ENCODE measurements at places on chromosomes 2 and 18.
A peak's percentile ranks its signal among the peaks of the same experiment; 100 is the strongest.

DNA sequence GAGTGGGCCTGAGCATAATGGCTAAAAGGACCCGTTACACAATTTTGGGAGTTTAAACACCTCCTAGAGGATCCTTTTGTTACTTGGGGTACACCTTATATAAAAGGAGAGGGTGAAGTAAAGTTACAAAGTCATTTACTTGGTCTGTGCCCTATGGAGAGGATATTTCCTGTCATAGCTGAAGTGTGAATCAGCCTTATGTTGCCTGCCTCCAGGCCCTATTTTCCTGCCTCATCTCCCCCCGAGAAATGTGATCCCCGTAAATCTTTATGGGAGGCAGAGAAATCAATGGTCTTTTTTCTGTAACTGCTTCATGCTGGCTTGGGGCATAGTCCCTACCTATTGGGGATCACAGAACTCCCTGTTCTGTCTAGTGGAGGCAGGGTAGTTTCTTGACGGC lies 906.6 kb downstream of the DSC3 start:
- no peak overlapping the region for H3K4me3 ChIP-seq
- H3K36me3 ChIP-seq, result no peaks in the 10 kb centered on the region
- no peaks in the 10 kb centered on the region for H3K27me3 ChIP-seq

GRCh38 chr2:100066246-100066645 lies 76.1 kb downstream of the AFF3 start:
- no peak for DNase-seq
- no peaks in the 10 kb centered on the region for H3K27me3 ChIP-seq
- peaks cover 20% of the 10 kb centered on the region for H3K4me1 ChIP-seq
- no peak overlapping the region for H3K4me3 ChIP-seq
- H3K36me3 ChIP-seq, result no peaks in the 10 kb centered on the region
- no peak overlapping the region for H3K27ac ChIP-seq

GRCh38 chr2:230498506-230499107 lies 82.6 kb downstream of the SP100 start:
- no peak for DNase-seq
- H3K27me3 ChIP-seq, result no peaks in the 10 kb centered on the region
- no peak overlapping the region for H3K4me3 ChIP-seq
- no peak overlapping the region for H3K27ac ChIP-seq
- H3K4me1 ChIP-seq, result no peaks in the 10 kb centered on the region

DNA sequence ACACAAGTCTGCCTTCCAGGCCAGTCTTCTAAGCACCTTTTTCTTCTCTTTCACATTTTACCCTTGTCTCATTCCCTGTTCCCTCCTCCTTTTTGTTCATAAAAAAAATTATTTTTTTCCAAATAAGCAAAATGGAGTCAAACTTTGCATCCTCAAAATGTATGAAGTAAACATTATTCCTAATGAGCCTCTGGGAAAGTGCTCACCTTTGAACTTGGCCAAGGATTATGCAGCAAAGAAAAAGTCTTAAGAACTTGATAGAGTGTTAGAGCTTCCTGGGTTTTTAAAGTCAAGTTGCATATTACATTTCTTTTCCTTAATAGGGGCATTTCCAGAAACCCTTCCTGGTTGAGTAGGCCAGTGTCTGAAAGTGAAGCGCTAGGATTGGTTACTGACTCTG lies 31.6 kb downstream of the EPAS1 start:
- H3K27me3 ChIP-seq, result no peaks in the 10 kb centered on the region
- peaks cover 62% of the 10 kb centered on the region for H3K4me1 ChIP-seq
- peak overlapping the region; percentile 37 for H3K27ac ChIP-seq

GRCh38 chr2:40511661-40512213 lies 59.8 kb upstream of the SLC8A1 start:
- peak; percentile 78 for DNase-seq
- peaks cover 27% of the 10 kb centered on the region for H3K4me1 ChIP-seq
- H3K4me3 ChIP-seq, result peak overlapping the region; percentile 38
- peak overlapping the region; percentile 55 for H3K27ac ChIP-seq
- H3K27me3 ChIP-seq, result no peaks in the 10 kb centered on the region

DNA sequence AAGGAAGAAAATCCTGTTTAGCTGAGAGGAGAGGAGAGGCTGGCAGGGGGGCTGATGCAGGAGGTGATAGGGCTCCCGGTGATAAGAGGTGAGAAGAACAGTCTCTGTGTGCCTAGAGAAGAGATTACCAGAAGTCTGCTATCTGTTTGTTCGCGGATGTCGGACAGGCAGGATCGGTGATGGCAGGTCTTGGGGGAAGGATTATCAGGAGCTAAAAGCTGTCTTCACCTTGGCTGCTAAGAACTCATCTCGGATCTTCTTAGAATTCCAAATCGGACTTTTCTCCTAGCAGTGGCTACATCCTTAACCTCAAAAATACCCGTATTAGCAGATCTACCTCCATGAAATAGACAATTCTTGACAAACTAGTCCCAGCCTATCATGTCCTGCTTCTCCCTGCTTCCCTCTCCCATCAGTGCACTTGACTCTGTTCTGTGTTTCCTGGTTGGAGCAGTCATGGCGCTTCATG lies 282.1 kb upstream of the TRIB2 start:
- H3K27me3 ChIP-seq, result no peaks in the 10 kb centered on the region
- H3K4me3 ChIP-seq, result no peak overlapping the region

DNA sequence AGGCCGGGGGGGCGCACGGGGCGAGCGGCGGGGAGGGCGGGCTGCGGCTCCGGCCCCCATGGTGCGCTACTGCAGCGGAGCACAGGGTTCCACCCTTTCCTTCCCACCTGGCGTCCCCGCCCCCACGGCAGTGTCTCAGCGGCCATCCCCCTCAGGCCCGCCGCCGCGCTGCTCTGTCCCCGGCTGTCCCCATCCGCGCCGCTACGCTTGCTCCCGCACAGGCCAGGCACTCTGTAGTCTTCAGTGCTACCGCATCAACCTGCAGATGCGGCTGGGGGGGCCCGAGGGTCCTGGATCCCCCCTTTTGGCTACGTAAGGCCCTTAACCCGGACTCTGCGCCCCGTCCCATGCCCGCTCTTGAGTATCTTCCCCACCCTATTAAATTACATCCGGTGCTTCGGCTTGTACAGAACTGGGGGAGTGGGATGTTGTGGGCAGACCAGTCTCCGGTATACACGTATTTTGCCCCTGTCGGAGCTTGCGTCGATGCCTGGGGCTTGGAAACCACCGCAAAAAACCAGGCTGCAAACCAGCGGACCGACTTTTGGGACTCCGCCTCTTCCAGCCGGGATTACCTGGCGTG lies 598 bp upstream of the WBP1 start:
- DNase-seq, result no peak
- H3K27me3 ChIP-seq, result no peaks in the 10 kb centered on the region
- H3K4me3 ChIP-seq, result peak overlapping the region; percentile 57
- H3K27ac ChIP-seq, result peak overlapping the region; percentile 97
- H3K4me1 ChIP-seq, result peaks cover 19% of the 10 kb centered on the region

DNA sequence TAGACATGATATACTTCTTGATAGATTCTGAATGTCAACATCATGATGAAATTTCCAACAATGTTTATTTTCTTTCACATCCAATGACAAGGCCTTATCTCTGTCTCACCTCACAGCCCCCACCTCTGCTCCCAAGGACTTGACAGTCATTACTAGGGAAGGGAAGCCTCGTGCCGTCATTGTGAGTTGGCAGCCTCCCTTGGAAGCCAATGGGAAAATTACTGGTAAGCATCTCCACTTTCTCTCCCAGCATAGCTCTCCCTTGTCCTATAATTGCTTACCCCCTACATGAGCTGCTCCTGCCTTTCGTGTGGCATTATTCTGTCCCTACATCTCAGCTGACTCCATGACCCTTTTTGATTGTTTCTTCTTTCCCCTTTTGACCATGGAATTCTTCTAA lies 821.8 kb downstream of the MBD2 start:
- no peak overlapping the region for H3K27ac ChIP-seq
- no peak overlapping the region for H3K4me3 ChIP-seq
- no peaks in the 10 kb centered on the region for H3K36me3 ChIP-seq
- H3K4me1 ChIP-seq, result no peaks in the 10 kb centered on the region
- H3K27me3 ChIP-seq, result no peaks in the 10 kb centered on the region

DNA sequence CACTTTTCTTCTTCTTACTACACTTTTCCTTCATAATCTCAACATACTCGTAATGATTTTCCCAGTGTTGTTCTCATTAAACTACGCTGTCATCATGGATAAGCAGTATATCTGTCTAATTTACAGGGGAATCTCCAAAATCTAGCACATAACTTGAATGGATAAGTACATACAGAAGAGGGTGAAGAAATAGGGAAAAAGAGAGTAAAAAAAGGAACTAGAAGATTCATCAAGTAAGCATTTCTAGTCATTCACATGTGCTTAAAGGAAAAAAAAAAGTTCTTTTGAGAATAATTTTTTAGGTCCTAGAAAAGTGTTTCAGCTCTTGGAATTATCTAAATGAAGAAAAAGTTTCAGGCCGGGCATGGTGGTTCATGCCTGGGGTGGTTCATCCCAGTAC lies 51.6 kb downstream of the SRBD1 start:
- H3K36me3 ChIP-seq, result no peaks in the 10 kb centered on the region
- no peak overlapping the region for H3K4me3 ChIP-seq
- H3K4me1 ChIP-seq, result no peaks in the 10 kb centered on the region
- H3K27me3 ChIP-seq, result no peaks in the 10 kb centered on the region
- no peak overlapping the region for H3K27ac ChIP-seq

DNA sequence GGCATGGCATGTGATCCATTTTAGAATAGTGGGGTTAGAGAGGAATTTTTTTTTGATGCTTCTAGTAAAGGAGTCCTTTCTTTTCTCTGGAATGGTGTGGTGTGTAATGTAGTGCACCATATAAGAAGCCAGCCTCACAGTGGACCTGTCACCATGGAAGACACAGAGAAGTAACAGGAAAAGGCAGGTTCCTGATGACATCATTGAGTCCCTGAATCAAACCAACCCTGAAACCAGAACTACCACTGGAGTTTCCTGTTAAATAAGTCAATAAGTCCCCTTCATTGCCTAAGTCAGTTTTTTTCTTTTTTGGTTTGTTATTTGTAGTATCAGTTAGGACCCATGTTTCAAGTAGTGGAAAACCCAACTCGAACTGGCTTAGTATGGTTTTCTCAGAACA lies 11.9 kb downstream of the ADCYAP1 start:
- H3K27ac ChIP-seq, result no peak overlapping the region
- no peaks in the 10 kb centered on the region for H3K36me3 ChIP-seq
- no peaks in the 10 kb centered on the region for H3K4me1 ChIP-seq
- no peak for DNase-seq

DNA sequence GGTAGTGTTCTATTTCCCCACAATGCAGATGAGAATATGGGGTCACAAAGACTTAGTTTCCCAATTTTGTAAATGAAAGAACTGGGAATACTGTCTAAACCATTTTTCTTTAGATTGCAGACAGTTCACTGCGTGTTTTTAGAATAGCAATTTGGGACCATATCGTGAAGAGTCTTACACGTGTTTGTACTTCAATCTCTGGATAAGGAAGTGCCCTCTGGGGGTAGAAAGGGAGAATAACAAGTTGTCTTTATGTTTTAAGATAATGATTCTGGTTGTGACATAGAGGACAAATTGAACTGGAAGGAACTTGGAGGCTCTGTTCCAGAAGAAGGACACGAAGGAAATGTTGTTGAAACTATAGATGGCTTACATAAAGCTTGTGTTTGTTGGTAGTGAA lies 457.7 kb downstream of the CBLN2 start:
- no peak overlapping the region for H3K4me3 ChIP-seq
- no peak for DNase-seq

DNA sequence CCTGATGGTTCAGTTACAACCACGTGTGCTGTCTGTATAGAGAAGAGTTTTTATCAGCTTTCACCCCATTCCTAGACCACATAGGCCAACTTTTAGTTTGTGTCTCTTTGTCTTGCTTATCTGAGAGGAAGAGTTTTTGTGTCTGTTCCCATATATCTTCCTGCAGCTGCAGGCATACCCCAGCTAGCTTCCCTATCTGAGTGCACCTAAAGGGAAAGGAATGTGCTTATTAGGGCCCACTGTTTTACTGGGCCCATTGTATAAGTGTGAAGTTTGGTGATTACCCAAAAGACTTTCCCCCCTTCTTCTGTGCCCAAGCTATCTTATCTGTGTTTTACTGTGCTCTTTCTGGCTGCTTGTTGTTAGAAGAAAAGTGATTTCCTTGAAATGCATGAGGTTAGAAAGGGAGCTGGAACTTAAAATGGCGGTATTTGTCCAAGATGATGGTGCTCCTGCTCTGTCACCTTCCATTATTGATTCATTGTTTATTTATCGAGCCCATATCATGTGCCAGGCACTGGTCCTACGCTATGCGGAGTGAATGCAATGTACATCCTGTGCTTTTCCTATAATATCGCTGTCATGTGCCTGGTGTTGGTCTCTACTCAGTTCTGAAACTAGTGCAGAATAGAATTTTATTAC lies 57.2 kb downstream of the NYAP2 start:
- DNase-seq, result no peak
- no peak overlapping the region for H3K4me3 ChIP-seq
- H3K27me3 ChIP-seq, result no peaks in the 10 kb centered on the region
- no peak overlapping the region for H3K27ac ChIP-seq
- no peaks in the 10 kb centered on the region for H3K36me3 ChIP-seq
- H3K4me1 ChIP-seq, result no peaks in the 10 kb centered on the region

DNA sequence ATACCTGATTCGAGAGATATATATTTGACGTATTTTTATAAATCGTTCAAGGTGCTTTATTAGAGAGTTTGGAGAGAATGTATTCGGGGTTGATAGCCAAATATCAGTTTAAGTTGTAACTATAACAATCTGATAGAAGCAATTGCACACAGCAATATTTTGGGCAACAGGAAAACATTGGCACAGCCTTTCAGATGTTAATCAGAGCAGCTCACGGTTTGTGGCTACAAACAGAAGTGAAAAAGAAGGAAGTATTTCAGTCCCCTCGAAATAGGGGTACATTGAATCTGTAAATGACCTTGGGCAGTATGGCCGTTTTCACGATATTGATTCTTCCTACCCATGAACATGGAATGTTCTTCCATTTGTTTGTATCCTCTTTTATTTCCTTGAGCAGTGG lies 20.6 kb downstream of the SERPINB10 start:
- H3K27ac ChIP-seq, result peak overlapping the region; percentile 60
- no peak overlapping the region for H3K4me3 ChIP-seq
- H3K27me3 ChIP-seq, result no peaks in the 10 kb centered on the region

DNA sequence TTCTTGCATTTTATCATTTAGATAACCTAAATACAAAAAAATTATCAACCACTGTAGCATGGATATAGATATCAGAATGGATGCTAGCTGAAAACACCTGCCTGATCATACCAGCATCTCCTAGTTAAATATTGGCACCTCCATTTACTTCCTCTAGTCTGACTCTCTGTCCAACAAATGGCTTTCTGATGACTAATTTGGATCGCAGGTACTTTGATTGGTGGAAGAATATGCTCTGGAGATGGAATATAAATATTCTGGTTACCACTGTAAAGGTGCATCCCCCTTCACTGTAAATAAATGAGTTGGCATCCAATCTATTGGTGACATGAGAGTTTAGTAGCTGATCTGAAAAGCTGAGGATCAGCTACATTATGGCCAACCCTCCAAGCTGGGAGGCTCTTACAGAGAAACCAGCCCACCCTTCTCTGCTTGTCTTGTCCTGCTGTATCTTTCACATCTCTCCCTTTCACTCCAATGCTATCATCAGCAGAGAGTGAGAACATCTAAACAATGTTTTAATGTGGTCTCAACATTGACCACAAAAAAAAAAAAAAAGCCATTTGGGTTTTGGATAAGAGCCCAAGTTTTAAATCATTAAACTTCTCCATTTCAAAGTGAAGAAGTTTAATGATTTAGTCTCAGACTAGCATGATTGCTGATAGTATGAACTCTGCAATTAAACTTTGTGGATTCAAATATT lies 90.5 kb downstream of the PMAIP1 start:
- no peaks in the 10 kb centered on the region for H3K27me3 ChIP-seq
- no peaks in the 10 kb centered on the region for H3K4me1 ChIP-seq
- no peaks in the 10 kb centered on the region for H3K36me3 ChIP-seq
- H3K4me3 ChIP-seq, result no peak overlapping the region

GRCh38 chr18:3611313-3612090 lies 161.5 kb downstream of the TGIF1 start:
- peaks cover 7% of the 10 kb centered on the region for H3K4me1 ChIP-seq
- no peaks in the 10 kb centered on the region for H3K27me3 ChIP-seq
- no peaks in the 10 kb centered on the region for H3K36me3 ChIP-seq
- DNase-seq, result no peak

Measured in left lung (tissue), 14 donors.